MG63 (cell line): ENCODE measurements at places on chromosomes 5 and 9. TPM values are rescaled to one million over a fixed set of nuclear protein-coding genes. Genes with fewer than 3 reads are reported as not detected.
A peak's percentile ranks its signal among the peaks of the same experiment; 100 is the strongest.

Gene SPINK6
- total RNA-seq: not detected in 2 replicates

Gene ZMAT2
- total RNA-seq: 72.7 and 90.9 TPM in 2 replicates

Gene TDRD7
- 12.6 and 15.5 TPM in 2 replicates for total RNA-seq

Gene SPINK13
- total RNA-seq: 0.30 TPM in 1 of 2 replicates, not detected in the other

Gene GNPDA1
- 57.4 and 67.5 TPM in 2 replicates for total RNA-seq

Gene MCC
- total RNA-seq: 0.86 and 7.1 TPM in 2 replicates

Gene NME5
- not detected in 2 replicates for total RNA-seq

GRCh38 chr5:179974946-179975712 is 67.4 kb upstream of the TBC1D9B start:
- DNase-seq: peak; percentile 19

DNA sequence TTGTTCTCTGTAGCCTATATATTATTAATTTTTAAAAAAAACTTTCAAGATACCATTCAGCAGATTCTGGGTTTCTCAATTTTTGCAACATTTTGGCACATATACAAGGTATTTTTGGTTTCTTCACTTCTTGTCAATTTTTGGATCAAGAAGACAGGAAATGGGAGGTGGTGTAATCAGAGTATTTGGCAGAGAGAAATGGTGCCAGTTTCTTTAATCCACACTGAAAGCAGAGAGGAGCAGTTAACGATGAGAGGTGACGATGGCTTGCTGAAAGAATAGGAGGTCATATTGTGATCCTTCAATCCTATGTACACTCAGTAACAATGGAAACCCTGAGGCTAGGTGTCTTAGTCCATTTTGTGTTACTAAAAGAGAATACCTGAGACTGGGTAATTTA is 16.4 kb downstream of the NNT start:
- DNase-seq: no peak

DNA sequence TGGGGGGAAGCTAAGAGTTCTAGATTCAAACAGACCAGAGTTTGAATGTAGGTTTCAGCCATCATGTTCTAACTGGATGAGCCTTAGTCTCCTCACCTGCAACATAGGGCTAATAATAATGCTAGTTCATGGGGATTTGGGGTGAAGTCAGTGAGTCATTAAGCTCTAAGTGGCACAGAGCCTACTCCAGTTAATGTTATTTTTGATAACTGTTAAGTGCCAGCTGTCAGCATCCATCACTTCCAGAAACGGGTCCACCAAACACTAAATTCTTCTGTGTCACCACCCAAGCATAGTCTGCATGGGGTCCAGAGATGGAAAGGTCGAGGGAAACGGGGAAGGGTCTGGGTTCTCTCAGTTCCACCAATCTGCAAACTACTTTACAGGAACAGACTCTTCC is 1.8 kb upstream of the TSC1 start:
- no peak for DNase-seq

DNA sequence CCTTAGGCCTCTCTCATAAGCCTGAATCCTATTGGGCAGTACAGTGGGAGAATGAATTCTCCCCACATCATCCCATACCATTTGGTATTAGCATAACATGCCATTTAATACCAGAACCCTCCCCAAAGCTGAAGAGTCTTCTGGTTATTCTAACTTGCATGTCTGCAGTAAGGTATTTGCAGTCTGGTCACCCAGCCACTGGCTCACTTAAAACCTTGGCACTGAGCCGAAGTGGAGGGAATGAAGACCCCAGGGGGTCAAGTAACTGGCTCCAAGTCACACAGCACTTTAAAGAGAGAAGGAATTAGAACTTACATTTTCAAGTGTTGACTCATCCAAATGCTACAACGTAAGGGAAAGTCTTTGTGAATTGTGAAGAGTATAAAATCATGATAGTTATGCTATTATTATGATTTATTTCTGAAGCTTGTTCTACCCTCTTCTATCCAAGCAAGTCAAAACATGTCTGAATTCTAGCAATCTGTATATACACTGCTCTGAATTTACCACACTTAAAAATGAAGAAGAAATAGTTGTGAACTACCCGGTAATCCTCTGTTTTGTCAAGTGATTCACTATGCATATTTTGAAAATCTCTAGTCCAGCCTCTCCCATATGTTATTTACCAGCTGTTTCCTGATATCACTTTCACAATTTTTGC is 28.5 kb downstream of the GLRA1 start:
- peak; percentile 88 for DNase-seq

DNA sequence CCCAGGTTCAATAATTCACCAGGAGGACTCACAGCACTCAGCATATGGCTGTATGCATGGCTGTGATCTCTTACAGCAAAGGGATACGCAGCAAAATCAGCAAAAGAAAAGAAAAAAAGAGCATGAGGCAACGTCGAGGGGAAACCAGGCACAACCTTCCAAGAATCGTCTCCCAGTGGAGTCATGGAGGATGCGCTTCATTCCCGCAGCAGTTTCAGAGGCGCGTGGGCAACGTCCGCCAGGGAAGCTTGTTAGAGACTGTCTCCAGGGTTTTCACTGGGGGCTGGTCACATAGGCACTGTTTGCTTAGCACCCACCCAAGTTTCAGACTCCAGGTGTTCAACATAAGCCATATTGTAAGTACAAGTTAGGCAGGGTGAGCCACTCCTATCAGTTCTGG is 44.6 kb downstream of the NSG2 start:
- no peak for DNase-seq

- no peak for DNase-seq
These were observed 57.9 kb downstream of the TGFBR1 start for GRCh38 chr9:99162759-99163364.

DNA sequence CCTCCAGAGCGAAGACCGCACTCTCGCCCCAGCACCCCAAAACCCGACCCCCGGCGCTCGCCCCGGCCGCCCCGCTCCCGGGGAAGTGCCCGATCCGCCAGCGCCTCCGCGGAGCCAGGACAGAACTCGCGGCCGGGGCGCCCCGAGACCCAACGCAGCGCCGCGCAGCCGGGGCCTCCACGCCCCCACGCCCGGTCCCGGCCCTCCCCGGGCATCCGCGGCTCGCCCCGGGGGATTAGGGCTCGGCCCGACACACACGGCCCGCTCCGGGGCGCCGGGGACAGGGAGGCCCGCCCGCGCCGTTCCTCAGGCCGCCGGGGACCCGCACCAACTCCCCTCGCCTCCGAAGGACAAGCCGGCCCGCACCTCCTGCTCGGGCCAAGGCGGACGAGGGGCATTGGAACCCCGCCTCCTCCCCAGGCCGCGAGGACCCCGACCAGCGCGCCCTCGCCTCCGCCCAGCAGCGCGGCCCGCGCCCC is 544 bp downstream of the FNBP1 start:
- DNase-seq: peak; percentile 30

DNA sequence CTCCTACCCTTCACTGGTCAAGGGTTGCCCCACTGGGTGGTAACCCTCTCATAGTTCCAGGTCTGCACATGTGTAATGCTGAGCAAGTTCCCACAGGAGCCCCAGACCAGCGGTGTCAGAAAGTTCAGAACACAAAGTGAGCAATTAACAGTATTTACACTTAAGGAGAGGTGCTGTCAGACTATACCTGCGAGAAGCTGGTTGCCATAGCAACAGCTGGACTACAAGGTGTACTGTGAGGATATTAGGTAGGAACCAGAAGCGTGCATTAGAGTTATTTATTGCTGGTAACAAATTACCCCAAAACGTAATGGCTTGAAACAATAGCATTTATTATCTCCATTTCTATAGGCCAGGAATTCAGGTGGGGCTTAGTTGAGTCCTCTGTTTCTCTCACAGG is 317.0 kb upstream of the RPS23 start:
- no peak for DNase-seq

GRCh38 chr5:86565197-86565789 is 52.4 kb upstream of the COX7C start:
- no peak for DNase-seq

- DNase-seq: no peak
These were observed 6.7 kb downstream of the TMEM8B start for GRCh38 chr9:35835766-35836165.

DNA sequence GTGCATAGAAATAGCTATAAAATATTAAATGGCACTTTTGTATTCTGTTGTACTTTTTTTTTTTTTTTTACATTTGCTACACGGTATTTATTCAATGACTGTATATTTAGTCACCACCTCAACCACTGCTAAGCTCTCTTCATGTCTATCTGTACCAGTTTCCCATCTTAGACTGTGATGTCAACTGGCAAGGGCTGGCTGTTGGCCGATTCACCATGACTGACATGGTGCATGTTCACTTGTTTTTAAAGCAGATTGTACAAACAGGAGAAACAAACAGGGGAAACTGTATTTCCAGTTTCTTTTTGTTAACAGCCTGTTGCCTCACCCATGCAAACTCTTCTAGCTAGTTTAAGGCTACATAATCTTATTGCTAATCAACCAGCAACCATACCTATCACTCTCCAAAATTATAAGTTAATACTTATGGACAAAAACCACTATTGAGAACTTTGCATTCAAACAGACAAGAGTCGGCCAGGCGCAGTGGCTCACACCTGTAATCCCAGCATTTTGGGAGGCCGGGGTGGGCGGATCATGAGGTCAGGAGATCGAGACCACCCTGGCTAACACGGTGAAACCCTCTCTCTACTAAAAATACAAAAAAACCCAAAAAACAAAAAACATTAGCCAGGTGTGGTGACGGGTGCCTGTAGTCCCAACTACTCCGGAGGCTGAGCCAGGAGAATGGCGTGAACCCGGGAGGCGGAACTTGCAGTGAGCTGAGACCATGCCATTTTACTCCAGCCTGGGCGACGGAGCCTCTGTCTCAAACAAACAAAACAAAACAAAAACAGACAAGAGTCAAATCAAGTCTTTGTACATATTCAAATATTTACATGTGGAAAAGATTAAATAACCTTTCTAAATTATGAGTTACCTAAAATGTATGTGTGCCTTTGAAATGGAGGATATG is 13.2 kb downstream of the ZFAND5 start:
- peak; percentile 80 for DNase-seq

- no peak for DNase-seq
These were observed 7.7 kb downstream of the NEURL1B start for GRCh38 chr5:172648755-172649154.

GRCh38 chr9:2299843-2300205 is 284.7 kb downstream of the SMARCA2 start:
- no peak for DNase-seq

DNA sequence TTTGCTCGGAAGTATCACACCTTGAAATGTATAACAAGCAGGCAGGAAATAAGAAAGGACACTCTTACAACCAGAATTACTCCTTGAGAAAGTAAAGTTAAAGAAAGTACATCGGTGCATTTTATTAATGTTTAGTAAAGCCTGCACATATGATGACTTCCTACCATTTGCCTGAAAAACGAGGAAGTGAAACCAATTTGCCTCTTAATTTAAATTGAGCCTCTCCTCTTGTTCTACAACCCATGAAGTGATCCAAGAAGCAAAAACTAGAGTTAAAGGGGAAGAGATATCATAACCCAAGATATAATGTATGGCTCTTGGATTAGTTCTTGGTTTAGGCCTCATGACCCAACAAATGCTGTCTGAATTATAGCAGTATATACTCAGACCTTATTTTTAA is 95.6 kb downstream of the GNAQ start:
- no peak for DNase-seq

- no peak for DNase-seq
These were observed 337.5 kb upstream of the PCSK5 start for GRCh38 chr9:75552941-75553340.

GRCh38 chr9:114405294-114406034 is 17.7 kb upstream of the AKNA start:
- peak; percentile 59 for DNase-seq

DNA sequence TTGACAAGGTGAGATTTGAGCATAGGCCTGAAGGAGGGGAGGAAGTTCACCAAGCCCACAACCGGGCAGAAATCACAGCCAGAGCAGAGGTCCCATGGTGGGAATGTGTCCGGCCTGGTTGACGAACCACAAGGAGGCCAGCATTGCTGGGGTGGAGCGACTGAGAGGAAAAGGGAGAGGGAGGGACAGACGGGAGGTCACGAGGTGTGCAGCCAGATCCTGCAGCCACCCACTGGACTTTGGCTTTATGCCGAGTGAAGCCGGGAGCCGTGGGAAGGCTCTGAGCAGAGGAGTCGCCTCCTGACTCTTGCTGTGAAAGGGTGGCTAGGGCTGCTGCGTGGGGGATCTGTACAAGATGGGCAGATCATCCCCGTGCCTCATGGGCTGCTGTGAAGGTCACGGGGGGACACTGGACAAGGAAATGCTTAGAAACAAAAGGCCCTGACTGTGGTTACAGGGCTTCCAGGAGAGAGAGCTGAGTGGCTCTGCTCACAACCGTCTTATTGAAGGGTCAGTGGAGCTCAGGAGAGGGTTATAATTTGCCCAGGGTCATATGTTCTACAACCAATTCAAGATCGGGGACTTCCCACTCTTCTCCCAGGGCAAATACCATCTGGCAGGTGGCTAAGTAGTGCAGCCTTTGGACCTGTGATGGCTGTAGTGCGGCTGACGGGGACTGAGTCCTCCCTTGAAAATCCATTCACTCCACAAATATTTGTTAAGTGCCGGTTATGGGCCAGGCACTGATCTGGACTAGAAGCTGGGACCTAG is 15.6 kb upstream of the CD74 start:
- DNase-seq: no peak

- no peak for DNase-seq
These were observed 146.6 kb downstream of the RAPGEF6 start for GRCh38 chr5:131488463-131488862.

- DNase-seq: no peak
These were observed 131.1 kb downstream of the WDR41 start for GRCh38 chr5:77360973-77361372.

- no peak for DNase-seq
These were observed 161.1 kb downstream of the C5orf15 start for GRCh38 chr5:133807348-133807747.

GRCh38 chr5:3642231-3642630 is 46.6 kb downstream of the IRX1 start:
- DNase-seq: no peak

GRCh38 chr9:129836311-129837007 is 1.2 kb downstream of the USP20 start:
- no peak for DNase-seq

DNA sequence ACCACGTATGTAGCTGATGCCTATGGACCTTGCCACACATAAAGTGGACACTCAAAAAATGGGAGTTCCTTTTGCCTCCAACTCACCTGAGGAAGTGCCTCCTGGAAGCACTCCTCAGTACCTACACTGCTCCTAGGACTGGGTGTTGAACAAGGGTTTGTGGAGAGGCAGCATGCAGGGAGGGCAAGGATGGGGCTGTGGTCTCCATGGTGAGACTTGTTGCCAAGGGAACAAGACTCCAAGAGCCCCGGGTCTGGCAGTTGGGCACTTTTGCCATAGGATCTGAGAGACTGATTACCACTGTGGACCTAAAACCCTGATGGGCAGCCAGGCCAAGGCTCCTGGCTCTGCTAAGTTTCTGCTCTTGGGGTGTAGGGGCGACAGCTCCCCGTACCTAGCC is 6.9 kb upstream of the NR5A1 start:
- DNase-seq: no peak

- DNase-seq: no peak
These were observed 5.1 kb upstream of the ERGIC1 start for GRCh38 chr5:172828911-172829431.

DNA sequence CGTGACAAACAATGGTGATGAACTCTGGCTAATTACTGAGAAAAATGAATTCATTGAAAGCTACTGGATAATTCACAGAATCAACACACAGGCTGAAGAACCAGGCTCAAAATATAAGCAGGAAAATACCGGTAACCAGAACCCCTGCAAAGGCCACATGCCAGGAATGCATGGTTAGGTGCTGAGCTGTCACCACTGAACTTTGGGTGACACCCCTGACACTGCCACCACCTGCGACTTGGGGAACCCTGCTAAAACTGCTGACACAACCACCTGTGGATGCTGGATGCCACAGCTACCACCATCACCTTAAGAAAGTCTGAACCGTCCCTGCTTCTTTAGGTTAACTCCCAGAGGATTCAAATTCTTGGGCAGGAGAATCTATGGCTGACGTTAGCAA is 72.0 kb upstream of the NR4A3 start:
- DNase-seq: no peak
